ENCODE measurements at places on chromosomes 6 and 20.
A peak's percentile ranks its signal among the peaks of the same experiment; 100 is the strongest.

DNA sequence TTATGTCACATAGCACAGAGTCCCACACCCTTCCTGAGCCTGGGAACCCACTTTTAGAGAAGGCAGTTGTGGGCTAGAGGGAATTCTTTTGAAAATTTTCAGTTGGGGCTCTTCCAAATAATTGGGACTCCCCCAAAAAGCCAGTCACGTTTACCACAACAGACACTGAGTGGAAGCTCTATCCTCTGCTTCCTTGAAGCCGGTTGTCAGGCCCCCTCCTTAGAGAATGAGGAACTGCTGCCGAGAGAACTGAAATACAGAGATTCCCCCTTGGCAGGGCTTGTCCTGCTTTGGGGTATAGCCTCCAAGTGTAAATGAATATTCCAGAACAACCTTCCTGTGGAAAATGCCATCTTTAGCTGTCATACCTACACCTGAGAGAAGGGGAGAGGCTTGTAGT, 2.7 kb upstream of the JAG1 start:
- DNase-seq, result no peak

GRCh38 chr6:51494342-51494741, 593.1 kb downstream of the PKHD1 start:
- DNase-seq, result no peak

- DNase-seq, result no peak
These were observed 41.9 kb upstream of the NOL4L start for GRCh38 chr20:32626859-32627636.

DNA sequence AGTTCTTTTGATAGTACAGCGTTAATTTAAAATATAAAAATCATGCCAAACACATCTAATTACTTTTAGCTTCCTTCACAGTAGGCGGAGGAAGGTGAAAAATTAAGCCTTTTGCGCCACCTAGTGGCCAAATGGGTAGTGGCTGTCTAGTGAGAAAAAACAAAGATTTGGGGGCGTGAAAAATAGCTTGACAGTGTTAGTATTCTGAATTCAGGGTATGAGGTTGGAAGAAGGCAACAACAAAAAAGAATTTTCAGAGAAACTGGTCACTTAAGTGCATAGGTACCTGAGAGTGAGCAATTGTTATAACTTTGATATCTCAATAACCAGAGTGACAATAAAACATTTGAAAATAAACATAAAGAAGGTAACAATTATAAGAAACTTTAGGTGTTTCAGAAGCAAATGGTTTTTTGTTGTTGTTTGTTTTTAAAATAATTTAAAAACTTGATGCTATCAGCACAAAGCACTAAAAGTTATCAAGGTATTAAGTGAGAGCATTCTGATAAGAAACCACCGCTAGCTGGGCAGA, 14.3 kb downstream of the PSMB9 start:
- peak; percentile 57 for DNase-seq

DNA sequence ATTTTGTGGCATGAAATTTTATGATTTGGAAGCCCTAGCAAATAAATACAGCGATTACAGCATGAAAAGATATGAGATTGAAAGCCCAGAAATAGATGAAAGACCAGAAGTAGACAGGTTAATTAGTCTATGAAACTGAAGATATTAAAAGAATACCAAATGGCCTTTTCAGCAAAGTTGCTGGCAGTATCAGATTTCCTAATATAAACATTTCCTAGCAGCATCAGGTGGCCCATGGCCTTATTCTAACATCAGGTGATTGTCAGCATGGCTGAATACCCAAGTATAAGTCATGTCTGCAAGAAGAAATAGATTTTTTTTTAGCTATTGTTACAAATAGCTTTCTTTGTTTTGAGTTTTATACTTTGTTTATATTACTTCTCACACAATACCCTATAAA, 93.2 kb downstream of the CLVS2 start:
- DNase-seq, result no peak

GRCh38 chr6:45808042-45808645, 207.5 kb downstream of the CLIC5 start:
- DNase-seq, result no peak

GRCh38 chr20:47792021-47792618, 6.8 kb upstream of the SULF2 start:
- DNase-seq, result peak; percentile 98

GRCh38 chr6:65501045-65501444, 206.0 kb downstream of the EYS start:
- DNase-seq, result no peak

DNA sequence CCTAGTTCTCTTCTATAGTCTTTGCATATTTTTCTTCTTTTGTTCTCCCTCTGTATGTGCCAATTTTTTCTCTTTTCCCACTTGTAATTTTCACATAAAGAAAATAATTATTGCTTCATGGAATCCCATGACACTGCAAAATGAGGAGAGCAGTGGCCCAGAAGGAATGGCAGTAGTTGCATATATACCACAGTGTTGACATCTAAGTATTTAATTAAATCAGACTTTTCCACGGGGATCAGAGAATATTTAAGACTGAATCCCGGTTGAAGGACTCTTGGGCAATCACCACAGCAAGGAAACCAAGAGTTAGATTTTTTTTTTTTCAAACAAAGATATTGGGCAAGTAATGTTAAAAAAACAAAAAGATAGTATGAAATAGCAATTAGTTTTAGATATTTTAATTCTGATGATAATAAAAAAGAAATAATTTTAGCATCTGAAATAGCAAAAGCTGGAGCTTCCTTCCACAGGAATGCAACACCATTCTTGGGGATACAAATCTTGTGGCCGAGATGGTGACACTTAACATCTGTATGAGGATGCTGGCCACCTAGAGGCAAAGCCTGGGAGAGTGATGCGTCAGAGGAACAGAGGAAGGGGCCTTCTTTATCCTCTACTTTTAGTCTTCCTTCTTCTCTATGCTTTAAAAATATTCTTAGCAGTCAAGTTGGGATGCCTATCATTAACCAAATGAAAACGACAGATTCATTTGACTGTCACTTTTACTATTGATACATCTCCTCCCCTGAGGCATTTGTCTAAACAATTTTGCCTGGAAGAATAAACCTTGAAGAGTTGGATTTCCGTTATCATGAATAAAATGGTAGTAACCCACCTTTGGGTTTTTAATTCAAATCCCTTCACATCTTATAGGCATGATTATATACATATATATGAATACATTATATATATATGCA, 356.2 kb downstream of the GJA1 start:
- DNase-seq, result peak; percentile 74

GRCh38 chr6:39573541-39573940, 151.7 kb downstream of the KIF6 start:
- DNase-seq, result no peak

DNA sequence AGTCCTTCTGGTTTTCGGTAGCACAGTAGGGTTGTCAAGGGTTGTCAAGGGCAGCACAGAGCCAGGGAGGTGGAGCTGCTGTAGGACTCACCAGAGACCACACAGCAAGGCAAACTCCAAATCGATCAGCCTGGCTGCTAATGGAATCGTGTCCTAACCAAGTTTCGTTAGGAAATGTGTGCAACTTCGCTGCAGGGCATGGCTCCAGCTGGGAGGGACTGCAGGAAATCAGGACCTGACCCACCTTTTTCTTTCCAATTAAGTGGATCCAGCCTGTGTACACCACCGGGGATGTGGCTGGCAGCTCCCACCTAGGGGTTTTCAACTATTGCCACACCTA, 251.7 kb upstream of the QKI start:
- DNase-seq, result no peak

DNA sequence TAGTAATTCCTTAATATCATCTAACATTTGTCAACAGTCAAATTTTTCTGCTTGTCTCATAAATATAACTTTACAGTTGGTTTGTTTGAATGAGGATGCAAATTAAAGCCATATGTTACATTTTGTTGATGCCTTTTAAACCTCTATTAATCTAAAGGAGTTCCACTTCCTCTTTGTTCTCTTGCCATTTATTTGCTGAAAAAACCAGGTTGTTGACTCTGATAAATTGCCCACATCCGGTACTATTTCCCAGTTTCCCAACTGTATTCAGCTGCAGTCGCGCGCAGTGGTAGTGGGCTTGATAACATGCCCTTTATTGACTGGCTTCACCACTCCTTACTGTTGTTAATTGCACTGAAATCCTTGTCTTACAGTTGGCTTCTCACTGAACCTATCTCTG, 32.8 kb upstream of the SIRPB2 start:
- no peak for DNase-seq

DNA sequence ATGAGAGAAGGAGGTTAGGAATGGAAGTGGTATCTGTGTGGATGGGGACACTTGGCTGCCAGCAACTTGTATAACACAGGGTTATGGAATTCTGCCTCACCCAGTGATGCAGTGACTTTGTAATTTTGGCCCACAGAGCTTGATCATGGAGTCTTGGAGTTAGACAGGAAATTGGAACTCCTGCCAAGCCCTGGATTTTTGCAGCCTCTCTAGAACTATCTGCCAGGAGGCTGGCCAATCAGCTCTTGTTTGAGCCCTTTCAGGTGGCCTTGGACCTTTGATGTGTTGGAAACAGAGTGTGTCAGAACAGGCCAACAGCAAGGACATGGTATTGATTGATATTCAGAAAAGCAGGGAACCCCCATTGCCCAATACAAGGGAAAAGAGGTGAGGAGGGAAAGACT, 157.7 kb upstream of the GGTLC1 start:
- DNase-seq, result no peak

GRCh38 chr6:11595903-11596302, 58.4 kb downstream of the TMEM170B start:
- DNase-seq, result peak; percentile 81

- DNase-seq, result peak; percentile 55
These were observed 31.6 kb upstream of the LY86 start for GRCh38 chr6:6556738-6557503.

- peak; percentile 90 for DNase-seq
These were observed 8.9 kb downstream of the RWDD1 start for GRCh38 chr6:116580198-116580597.

- DNase-seq, result peak; percentile 72
These were observed 608 bp upstream of the EIF2S2 start for GRCh38 chr20:34112600-34113101.

DNA sequence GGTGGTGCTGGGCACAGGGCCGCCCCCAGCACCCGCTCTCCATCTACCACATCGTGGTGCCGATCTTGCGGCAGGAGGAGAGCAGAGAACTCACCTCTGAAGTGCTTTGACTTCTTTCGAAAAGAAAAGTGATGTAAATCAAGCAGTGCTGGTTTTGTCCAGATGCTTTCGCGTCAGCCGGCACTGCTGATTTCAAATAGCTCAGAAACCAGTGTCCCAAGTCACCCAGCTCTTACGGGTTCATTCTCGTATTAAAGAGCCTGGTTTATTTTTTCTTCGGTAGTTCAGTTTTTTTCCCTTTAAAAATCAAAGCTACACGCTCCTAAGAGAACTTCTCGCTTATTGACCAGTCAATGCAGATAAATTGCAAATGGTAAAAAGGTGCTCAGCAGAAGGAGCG, 32.1 kb downstream of the MYT1 start:
- DNase-seq, result no peak

DNA sequence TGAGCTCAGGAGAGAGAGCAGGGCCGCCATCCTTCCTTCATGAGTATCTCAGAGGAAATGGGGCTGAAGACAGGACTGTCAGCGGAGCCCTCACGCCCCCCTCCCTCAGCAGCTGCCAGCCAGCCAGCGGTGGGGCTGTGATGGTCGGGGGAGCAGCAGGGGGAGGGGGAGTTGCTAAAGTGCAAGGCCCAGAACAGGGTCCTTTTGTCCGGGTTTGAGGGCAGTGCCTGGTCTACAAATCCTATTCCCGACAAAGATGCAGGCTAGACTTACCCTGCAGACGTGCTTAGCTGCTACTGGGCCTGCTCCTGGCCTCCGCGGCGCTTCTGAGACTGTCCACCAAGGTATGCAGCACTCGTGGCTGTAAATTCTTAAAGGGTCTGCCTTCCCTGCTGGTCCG, 593.4 kb upstream of the CDH4 start:
- DNase-seq, result no peak

- no peak for DNase-seq
These were observed 164.2 kb downstream of the JARID2 start for GRCh38 chr6:15410126-15410391.

DNA sequence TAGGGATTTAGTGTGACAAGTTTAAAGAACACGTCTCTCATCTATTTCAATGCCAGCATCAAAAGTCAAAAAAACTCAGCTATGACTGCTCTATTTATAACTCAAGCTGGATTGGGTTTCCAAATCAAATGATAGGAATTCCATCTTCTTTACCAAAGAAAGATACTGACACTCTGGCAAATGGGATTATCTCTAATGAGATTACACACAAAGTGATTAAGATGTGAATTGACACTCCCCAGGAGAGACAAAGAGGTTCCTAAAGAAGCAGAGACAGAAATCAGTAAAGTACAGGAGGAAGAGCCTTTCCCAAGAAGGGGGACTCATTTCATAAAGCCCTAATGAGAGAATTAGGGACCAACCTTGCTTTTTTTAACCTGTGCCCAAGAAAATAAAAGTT, 92.1 kb downstream of the ID4 start:
- DNase-seq, result no peak

DNA sequence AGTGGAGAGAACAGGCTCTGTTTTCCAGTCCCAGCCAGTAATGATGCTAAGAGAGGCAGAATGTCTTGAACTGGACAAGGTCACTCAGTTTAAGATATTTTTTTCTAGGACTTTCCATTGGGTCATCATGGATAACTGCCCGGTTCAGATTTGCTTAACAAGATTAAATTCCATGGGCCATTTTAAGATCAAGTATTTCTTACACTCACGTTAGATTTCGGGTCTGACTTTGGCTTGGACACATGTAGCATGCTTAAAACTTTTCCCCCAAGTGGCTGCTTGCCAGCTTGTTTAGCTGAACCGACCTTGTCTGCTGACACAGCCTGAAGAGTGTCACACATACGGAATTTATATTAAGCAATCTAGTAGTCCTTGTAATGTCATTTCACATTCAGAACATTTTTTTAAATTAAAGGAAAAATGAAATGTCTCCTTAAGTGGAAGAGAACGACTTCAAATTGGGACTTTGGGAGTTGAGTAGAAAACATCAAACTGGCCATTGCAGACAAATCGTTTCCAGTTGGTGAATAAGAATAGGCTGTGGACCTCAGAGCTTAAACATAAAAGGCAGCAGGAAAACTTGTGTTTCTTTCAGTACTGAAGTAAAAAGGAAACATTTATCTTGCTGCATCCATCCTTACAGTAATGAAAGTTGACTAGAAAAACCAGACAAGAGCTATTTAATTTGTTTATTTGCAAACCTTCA, 29.0 kb downstream of the ARMC2 start:
- DNase-seq, result peak; percentile 55

- peak; percentile 24 for DNase-seq
These were observed 904.5 kb upstream of the EPHA7 start for GRCh38 chr6:94323853-94324252.

GRCh38 chr20:51469578-51470498, 72.7 kb downstream of the NFATC2 start:
- no peak for DNase-seq

DNA sequence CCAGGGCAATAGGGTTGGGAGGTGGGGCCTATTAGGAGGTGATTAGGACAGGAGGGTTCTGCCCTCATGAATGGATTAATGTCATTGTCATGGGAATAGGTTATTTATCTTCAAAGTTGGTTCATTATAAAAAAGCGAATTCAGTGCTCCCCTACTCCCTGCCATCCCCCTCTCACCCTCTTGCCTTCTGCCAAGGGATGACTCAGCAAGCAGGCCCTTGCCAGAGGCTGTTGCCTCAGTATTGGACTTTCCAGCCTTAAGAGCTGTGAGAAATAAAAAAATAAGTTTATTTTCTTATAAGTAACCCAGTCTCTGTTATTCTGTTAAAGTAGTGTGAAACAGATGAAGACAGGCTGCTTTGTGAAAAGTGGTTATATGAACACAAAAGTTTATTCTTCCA, 381.1 kb upstream of the ZFP64 start:
- DNase-seq, result peak; percentile 16
